ENCODE measurements at places on chromosomes 6 and 20.

DNA sequence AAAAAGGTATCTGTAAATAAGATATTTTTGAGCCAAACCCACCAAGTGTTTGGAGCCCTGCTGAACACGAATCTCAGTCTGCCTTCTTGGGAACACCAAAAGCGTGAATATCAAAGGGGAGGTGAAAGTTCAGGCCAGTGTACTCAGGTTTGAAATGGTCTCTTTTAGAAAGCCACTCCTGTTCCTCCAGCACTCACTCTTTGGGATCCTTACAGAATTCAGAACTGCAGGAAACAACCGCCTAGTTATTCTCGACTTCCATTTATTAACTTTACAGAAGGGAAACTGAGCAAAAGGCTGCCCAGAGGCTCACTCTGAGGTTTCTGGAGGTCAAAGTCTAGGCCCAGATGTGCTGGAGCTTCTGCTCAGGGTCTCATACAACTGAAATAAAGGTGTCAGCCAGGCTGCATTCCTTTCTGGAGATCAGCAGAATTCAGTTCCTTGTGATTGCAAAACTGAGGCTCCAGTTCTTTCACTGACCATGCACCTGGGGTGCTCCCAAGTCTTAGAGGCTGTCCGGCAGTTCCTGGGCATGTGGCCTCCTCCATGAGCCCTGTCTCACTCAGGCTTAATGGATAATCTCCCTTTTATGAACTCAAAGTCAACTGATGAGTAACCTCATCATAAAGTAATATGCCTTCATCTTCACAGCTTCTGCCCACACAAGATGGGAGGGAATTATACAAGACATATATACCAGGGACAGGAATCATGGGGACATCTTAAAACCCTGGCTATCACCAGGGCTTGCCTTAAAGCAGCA is 65.5 kb upstream of the TNFAIP3 start:
- no peak for DNase-seq

GRCh38 chr6:2970753-2971419 is 481 bp downstream of the SERPINB6 start:
- no peak for DNase-seq

GRCh38 chr6:3139090-3139903 is 18.0 kb downstream of the TUBB2A start:
- no peak for DNase-seq

DNA sequence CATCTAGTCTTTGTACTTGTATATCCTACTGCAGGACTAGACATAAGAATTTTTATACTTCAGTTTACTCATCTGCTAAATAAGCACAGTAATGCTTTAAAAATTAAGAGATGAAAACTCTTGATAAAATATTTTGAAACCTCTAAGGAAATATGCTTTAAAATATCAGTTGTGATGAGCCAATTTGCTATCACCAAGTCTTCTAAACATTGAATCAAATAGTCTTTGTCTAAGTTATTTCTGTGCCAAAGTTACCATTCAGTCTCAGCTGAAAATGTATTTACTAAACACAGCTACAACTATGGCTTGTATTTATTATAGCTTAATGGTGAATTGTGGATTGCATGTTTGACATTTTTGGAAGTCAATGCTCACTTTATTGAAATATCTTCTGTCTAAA is 46.2 kb upstream of the RFPL4B start:
- no peak for DNase-seq

DNA sequence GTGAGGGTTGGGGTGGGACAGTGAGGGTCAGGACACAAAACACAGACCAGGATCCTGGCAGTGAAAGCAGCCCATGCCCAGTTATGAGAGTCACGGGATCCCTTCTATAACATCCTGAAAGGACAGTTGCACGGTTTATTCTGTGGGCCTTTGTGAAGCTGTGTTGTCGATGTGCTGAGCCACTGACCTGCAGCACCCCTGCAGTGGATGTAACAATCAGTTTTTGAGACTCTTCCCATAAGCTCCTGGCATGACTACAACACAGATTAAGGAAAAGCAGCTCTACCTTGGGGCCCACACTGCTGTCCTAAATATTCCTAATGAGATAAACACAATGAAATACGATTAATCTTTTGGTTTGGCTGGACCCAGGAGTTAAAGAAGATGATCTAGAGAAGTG is 3.7 kb downstream of the PYGB start:
- DNase-seq, result no peak

- no peak for DNase-seq
Observed at GRCh38 chr6:149936743-149937142, 5.1 kb upstream of the ULBP2 start.

DNA sequence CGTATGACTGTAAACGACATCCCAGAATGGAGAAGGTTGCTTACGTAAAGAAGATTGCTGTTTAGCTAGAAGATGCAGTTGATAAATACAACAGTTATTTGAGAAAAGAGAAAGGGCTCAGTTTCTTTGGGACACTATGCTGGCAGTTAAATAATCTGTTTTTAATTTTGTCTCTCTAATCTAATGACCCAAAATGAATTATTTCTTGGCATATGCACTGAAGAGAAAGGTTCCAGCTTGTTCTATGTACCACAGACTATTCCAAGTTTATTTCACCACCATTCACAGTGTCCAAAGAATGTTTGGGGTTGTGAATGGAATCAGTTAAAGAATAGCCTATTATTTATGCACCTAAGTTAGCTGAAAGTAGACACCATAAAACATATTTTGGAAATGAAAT is 449.9 kb downstream of the RNF144B start:
- DNase-seq, result no peak

GRCh38 chr6:21587961-21588480 is 5.5 kb upstream of the SOX4 start:
- DNase-seq, result no peak

- DNase-seq, result no peak
Observed at GRCh38 chr6:94372229-94372628, 952.9 kb upstream of the EPHA7 start.

GRCh38 chr20:42906120-42906519 is 283.6 kb downstream of the PTPRT start:
- no peak for DNase-seq

DNA sequence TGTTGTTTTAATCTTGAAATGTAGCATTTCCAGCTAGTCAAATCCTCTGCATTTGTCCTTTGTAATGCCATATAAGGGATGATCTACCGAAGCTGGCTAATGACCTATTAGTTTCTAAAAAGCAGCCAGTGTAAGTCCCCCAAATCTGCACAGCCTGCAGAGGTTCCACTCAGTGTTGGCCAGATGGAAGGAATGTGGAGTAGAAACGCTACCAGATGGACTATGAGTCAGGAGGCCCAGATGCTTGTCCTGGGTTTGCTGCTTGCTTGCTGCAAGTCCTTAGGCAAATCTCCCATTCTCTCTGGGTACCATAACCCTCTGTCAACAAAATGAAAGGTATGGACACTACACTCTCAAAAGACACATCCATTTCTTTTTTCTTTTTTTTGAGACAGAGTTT is 149.8 kb downstream of the BTBD9 start:
- no peak for DNase-seq

DNA sequence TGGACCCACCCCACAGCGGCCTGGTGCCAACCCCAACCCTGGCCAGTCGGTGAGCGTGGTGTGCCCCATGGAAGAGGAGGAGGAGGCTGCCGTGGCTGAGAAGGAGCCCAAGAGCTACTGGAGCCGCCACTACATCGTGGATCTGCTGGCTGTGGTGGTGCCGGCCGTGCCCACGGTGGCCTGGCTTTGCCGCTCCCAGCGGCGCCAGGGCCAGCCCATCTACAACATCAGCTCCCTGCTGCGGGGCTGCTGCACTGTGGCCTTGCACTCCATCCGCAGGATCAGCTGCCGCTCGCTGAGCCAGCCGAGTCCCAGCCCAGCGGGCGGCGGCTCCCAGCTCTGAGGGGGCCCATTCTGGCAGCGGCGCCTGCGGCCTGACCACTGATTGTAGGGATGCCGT is 23.2 kb downstream of the SDCBP2 start:
- no peak for DNase-seq

DNA sequence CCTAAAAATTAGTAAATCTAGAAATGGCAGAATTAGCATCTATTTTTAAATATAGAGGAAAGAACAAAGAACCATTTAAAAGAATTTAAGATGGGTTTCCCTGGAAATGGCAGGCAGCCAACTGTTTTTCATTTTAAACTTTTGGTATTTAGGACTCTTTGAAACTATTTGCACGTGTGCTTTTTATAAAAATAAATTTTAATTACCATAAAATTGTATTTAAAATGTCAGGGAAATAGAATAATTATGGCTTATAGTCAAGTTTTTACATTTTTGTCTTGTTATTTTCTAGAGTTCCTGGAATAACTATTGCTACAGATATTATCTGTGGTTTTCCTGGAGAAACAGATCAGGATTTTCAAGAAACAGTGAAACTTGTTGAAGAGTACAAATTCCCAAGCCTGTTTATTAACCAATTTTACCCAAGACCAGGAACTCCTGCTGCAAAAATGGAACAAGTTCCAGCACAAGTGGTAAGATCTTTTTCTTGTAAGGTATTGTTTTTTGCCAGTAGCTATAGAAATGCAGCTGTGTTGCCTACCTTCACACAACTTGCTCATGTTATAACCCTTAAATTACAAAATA is 528.7 kb upstream of the SOX4 start:
- no peak for DNase-seq

GRCh38 chr6:4907602-4908001 is 96.2 kb downstream of the RPP40 start:
- DNase-seq, result no peak

- DNase-seq, result peak; percentile 89
Observed at GRCh38 chr6:37207903-37208456, 38.0 kb downstream of the PIM1 start.

GRCh38 chr6:40376113-40376650 is 211.0 kb downstream of the LRFN2 start:
- DNase-seq, result no peak

DNA sequence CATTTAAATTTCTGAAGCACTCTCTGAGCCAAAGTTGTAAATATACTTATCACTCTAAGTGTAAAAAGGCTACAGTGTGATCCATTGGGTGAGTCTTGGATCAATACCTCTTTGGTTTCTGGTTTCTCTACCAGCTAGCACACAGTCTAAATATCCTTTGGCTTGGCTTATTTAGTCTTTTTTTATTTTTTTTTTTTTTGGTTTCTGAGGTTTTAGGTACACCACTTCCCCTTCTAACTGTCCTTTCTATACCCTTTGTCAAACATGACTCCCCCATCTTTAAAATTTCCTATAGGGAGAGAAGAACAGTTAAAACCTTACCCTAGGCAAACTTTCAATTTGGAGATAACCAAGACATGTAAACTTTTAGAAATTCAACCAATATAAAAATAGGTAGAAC is 379.0 kb downstream of the PHF3 start:
- DNase-seq, result no peak

GRCh38 chr6:109321752-109322151 is 60.5 kb downstream of the CD164 start:
- no peak for DNase-seq

GRCh38 chr6:28709478-28710349 is 184.0 kb downstream of the GPX5 start:
- DNase-seq, result no peak

DNA sequence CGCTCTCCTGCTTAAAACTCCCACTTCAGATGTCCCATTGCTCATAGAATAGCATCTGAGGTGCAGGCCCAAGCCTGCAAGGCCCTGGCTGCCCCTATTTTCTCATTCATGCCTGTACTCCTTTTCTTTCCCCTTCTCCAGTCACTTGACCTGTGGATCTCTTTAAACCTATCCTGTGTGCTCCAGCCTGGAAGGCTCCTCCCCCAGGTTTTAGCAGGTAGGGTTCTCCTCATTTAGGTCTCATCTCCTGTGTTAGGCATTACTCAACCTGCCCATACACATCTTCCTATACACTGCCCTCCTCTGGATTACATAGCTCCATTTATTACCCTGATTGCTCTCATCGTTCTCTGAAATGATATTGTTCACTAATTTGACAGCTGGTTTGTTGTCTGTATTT is 185.3 kb downstream of the BACH2 start:
- DNase-seq, result no peak

- no peak for DNase-seq
Observed at GRCh38 chr6:107082045-107082444, 33.3 kb downstream of the BEND3 start.

GRCh38 chr6:170140129-170140528 is 150.7 kb downstream of the DLL1 start:
- no peak for DNase-seq

DNA sequence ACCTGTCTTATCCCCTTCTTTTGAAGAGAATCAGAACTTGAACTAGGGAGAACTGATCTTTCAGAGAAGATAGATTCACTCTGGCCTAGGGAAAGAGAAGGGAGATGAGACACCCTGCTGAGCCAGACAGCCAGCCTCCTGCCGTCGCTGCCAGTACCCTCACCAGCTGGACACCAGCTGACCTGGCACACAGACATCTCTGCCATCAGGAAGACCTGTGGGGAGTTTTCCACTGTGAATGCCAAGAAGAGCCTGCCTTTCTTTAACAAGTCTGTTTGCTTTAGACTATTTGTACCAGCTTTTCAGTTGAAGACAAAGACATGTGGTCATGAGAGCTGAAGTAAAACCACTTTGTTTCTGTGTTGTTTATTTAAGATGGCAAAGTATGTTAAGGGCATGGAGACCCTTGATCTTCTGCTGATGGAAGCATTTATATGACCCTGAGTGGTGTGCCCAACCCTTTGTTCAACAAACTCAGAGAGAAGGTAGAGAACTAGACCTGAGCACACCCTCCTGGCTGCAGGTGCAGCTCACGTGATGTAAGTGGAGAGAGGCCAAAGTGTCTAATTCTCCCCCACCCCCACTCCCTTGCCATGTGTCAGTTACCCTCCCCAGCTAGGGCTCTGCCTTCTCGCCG is 82.3 kb upstream of the SLC24A3 start:
- no peak for DNase-seq

GRCh38 chr20:3109350-3110302 is 25.1 kb upstream of the AVP start:
- no peak for DNase-seq

GRCh38 chr6:51463321-51463720 is 624.1 kb downstream of the PKHD1 start:
- no peak for DNase-seq

DNA sequence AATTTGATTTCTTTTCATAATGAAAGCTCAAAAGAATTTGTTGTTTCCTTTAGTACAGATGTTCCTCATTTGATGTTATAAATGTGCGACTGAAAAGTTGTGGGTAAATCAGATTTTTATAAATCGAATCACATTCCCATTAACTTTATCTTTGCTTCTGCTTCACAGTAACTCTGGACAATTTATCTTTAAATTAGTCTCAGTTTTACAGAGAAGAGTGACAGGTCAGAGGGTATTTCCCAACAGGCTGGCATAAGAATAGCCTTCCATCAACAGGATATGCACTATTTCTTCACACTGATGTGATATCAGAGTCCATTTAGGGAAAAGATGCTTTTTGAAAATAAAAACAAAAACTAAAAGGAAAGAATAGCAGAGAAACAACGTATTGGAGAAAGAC is 286.9 kb downstream of the FRK start:
- no peak for DNase-seq

- DNase-seq, result no peak
Observed at GRCh38 chr6:43796903-43797890, 27.2 kb downstream of the VEGFA start.

DNA sequence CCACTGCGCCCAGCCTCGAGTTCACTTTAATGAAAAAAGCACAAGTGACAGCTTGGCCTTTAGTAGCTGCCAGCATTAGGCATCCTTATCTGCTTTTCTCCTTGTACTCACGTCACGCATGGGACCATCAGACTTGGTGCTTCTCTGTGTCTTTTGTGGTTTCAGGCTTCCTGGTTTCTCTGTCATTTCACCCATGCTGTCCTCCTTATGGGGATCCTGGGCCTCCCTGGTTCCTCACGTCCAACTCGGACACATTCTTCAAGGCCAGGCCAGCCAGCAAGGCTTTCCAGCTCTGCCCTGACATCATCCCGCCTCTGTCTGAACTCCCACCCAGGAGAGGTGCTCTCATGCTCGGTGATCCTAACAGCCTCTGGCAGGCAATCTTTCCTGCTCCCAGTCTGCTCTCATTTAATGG is 83.2 kb downstream of the TIAM2 start:
- no peak for DNase-seq

Measured in activated CD4-positive, alpha-beta T cell treated with anti-CD3 and anti-CD28 coated beads, Interleukin-2, amount 50 U/mL, for 4 hours (primary cell).